Endothelial cell (in vitro differentiated cells): ENCODE measurements at places on chromosomes 4 and X. TPM values are rescaled to one million over a fixed set of nuclear protein-coding genes. Genes with fewer than 3 reads are reported as not detected.
A peak's percentile ranks its signal among the peaks of the same experiment; 100 is the strongest.

DNA sequence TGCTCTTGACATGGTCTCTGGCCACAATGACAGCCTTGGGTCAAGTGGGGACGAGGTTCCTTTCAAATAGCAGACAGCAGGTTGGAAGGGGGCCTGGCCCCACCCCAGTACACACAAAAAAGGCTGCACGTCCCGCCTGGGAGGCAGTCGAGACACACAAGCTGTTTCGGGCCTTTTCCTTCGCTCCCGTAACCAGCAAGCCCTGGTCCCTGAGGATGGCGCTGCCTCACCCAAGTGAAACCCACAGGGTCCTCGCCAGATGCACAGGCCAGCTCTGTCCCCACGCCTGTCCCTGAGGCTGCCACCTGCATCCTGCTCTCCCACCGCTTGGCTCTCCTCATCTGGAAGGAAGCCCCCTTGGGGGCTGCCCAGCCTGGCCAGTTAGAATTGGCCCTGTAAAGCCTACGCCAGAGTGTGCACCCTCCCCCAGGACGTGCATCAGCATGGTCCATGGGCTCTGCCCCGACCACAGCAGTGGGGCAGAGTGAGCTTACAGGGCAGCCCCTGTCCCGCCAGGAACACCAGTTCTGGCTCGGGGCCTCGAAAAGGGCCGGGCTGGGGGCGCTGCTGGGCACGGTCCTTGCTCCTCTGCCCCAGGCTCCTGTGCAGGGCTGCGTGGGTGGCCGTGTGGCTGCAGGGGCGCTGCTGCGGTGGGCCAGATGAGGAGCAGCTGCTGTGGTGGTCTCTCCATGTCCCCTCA lies 2.0 kb downstream of the CPLX1 start:
- H3K27ac ChIP-seq: no peak overlapping the region
- H3K27me3 ChIP-seq: peaks cover 24% of the 10 kb centered on the region
- no peak overlapping the region for H3K4me3 ChIP-seq

Gene GEMIN8
- total RNA-seq: 12.0 TPM

- H3K4me1 ChIP-seq: peaks cover 5% of the 10 kb centered on the region
- H3K4me3 ChIP-seq: no peak overlapping the region
- H3K36me3 ChIP-seq: peaks cover 7% of the 10 kb centered on the region
- peaks cover 1% of the 10 kb centered on the region for H3K27me3 ChIP-seq
- H3K27ac ChIP-seq: no peak overlapping the region
Observed at GRCh38 chrX:12987900-12988594, 13.1 kb downstream of the TMSB4X start.

Gene BMP15
- not detected for total RNA-seq

- no peak overlapping the region for H3K27ac ChIP-seq
- no peaks in the 10 kb centered on the region for H3K36me3 ChIP-seq
- no peak for DNase-seq
- no peaks in the 10 kb centered on the region for H3K27me3 ChIP-seq
- H3K4me3 ChIP-seq: no peak overlapping the region
- H3K4me1 ChIP-seq: no peaks in the 10 kb centered on the region
Observed at GRCh38 chrX:48720577-48721250, 24.2 kb downstream of the SUV39H1 start.

DNA sequence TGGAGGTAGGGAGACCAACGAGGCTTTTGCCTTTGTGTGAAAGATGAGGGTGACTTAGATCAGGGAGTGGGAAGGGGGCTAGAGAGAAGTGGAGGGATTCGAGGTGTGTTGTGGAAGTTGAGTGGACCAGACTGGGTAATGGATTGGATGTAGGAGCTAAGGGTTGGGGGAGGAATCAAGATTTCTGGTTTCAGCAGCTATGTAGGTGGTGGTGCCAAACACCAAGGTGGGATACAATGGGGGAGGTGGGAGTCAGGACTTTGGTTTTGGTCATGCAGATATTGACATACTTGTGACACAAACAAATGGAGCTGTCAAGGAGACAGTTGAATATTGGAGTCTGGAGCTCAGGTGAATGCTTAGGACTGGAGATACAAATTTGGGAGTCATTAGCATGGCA lies 71.0 kb downstream of the TSC22D3 start:
- peaks cover 4% of the 10 kb centered on the region for H3K27me3 ChIP-seq
- H3K36me3 ChIP-seq: no peaks in the 10 kb centered on the region
- no peak overlapping the region for H3K4me3 ChIP-seq
- H3K4me1 ChIP-seq: peaks cover 5% of the 10 kb centered on the region
- no peak overlapping the region for H3K27ac ChIP-seq

- H3K4me1 ChIP-seq: peaks cover 7% of the 10 kb centered on the region
- H3K4me3 ChIP-seq: no peak overlapping the region
- H3K36me3 ChIP-seq: no peaks in the 10 kb centered on the region
- H3K27ac ChIP-seq: no peak overlapping the region
- no peak for DNase-seq
- no peaks in the 10 kb centered on the region for H3K27me3 ChIP-seq
Observed at GRCh38 chrX:36528661-36529060, 479.5 kb upstream of the FAM47C start.

GRCh38 chrX:154490021-154490413 lies 412 bp downstream of the SLC10A3 start:
- peak overlapping the region; percentile 88 for H3K4me3 ChIP-seq
- peaks cover 2% of the 10 kb centered on the region for H3K4me1 ChIP-seq
- DNase-seq: no peak
- H3K27me3 ChIP-seq: peaks cover 4% of the 10 kb centered on the region

Gene NDNF
- total RNA-seq: 33.3 TPM

GRCh38 chrX:129932016-129932820 lies 26.3 kb downstream of the UTP14A start:
- H3K36me3 ChIP-seq: no peaks in the 10 kb centered on the region
- peaks cover 6% of the 10 kb centered on the region for H3K4me1 ChIP-seq
- DNase-seq: peak; percentile 62
- peaks cover 6% of the 10 kb centered on the region for H3K27me3 ChIP-seq

GRCh38 chrX:48737213-48737938 lies 24.2 kb upstream of the GLOD5 start:
- DNase-seq: peak; percentile 75
- peaks cover 13% of the 10 kb centered on the region for H3K4me1 ChIP-seq
- H3K27me3 ChIP-seq: peaks cover 3% of the 10 kb centered on the region
- peaks cover 4% of the 10 kb centered on the region for H3K36me3 ChIP-seq

Gene TCP11X2
- 2.0 TPM for total RNA-seq

DNA sequence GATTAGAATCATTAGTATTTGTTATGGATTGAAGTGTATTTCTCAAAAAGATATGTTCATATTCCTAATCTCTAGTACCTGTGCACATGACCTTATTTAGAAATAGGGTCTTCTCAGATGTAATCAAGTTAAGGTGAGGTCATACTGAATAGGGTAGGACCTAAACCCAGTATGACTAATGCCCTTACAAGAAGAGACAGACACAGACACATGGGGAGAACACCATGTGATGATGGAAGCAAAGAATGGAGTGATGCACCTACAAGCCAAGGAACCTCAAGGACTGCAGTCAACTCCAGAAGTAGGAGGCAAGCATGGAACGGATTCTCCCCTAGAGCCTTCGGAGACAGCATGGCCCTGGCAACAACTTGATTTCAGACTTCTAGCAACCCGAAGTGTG lies 31.4 kb downstream of the OTUD4 start:
- peaks cover 26% of the 10 kb centered on the region for H3K36me3 ChIP-seq
- no peak for DNase-seq
- peak overlapping the region; percentile 5 for H3K27ac ChIP-seq
- peak overlapping the region; percentile 47 for H3K4me3 ChIP-seq

- peaks cover 23% of the 10 kb centered on the region for H3K4me1 ChIP-seq
- no peaks in the 10 kb centered on the region for H3K36me3 ChIP-seq
- no peak overlapping the region for H3K4me3 ChIP-seq
- H3K27ac ChIP-seq: no peak overlapping the region
- no peak for DNase-seq
- no peaks in the 10 kb centered on the region for H3K27me3 ChIP-seq
Observed at GRCh38 chr4:101155945-101156344, 191.4 kb downstream of the PPP3CA start.

GRCh38 chrX:23888887-23889501 lies 18.7 kb downstream of the APOO start:
- no peaks in the 10 kb centered on the region for H3K27me3 ChIP-seq
- H3K4me3 ChIP-seq: no peak overlapping the region
- no peaks in the 10 kb centered on the region for H3K4me1 ChIP-seq
- H3K27ac ChIP-seq: no peak overlapping the region
- no peaks in the 10 kb centered on the region for H3K36me3 ChIP-seq

Gene RTL9
- total RNA-seq: not detected

Gene ATP1B4
- not detected for total RNA-seq
